ENCODE measurements at places on chromosomes 4 and X.
A peak's percentile ranks its signal among the peaks of the same experiment; 100 is the strongest.

GRCh38 chr4:76199664-76200211 is 13.9 kb downstream of the SCARB2 start:
- DNase-seq: peak; percentile 71

DNA sequence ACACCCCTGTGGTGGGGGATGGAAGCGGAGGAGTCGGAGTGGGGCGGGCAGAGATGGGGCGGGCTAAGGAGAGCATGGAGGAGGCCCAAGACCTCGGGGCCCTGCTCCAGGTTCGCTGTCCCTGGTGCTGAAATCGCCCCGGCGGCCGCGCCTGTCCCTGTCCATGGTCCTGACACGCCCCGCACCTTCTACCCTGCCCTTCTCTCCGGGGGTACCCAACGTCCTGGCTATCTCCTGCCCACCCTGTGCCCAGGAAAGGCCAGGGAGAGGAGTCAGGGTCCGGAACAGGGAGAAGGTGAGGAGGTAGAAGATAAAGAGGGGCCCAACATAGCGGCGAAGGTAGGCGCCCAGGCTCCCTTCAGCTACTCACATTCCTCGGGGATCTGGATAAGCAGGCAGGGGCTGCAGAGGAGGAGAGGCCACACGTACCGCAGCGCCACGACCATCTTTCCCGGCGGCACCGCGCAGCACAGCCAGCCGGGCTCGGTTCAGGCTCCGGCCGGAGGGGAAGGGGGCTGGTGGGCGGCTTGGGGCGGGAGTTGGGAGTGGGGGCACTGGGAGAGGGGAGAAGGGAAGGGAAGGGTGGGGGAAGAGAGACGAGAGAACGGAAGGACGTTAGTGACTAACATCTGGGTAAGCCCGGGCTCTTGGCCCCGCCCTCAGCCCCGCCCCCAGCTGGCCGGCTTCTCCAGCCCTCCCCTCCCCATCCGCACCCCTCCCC is 10.4 kb downstream of the L1CAM start:
- DNase-seq: no peak

DNA sequence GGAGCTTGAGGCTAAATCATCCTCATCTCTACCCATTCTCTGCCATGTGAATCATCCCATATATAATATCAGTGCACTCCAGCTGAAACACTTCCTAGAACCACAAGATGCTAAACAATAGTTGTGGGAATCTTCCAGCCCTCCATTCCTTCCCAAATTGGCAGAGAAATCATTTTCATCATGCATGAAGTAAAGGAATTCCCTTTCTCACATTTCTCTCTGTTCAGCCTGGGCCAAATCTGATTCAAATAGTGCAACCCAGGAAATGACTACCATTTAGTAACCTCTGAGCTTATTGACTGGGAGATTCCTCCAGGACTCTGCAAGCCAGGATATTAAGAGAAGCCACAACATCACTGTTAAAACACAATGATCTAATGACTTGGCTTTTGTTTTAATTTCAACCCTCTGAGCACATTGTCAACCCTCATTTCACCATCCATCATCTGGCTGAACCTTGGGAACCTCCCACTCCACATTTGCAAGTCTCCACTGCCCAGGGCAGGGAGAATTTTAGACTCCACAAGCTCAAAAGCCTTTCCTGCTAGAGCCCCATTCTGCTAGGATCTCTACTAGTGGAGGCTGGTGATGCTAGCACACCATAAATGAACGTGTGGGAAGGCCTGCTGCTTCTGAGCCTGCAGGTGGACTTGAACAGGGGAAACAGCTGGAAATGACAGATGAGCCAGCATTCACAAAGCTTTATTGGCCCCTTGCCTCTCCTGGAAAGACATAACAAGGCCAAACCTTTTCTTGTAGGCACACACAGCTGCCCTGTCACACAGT is 133.9 kb downstream of the TET2 start:
- DNase-seq: peak; percentile 10

- no peak for DNase-seq
These were observed 264.2 kb downstream of the INPP4B start for GRCh38 chr4:142581881-142582280.

GRCh38 chrX:108178143-108178498 is 86.5 kb downstream of the ATG4A start:
- DNase-seq: no peak

GRCh38 chr4:105544520-105545286 is 7.7 kb upstream of the ARHGEF38 start:
- DNase-seq: no peak

DNA sequence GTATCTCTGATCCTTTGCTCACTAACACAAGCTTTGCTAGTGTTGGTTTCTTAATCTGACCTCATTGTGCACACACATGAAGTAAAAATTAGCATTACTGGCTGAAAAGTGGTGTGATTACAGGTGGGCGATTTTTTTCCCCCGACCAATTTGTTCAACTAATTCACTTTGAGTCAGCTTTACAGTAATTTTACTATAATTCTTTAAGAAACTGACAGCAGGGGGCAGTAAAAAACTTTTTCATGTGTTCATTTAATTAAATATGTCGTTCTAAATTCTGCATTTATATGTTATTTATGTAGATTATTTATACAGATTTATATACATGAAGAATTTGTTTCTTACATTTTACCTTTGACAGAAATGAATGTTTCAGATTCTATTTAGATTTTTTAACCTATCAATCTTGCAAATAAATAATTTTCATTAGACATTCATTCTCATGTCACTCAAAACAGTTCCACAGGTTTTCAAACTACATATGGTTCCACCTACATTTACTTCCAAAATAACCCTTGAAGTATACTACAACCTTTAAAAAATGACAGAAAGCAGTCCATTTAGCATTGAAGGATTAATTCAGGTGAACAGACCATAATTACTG is 17.5 kb downstream of the PALLD start:
- DNase-seq: peak; percentile 60

- DNase-seq: no peak
These were observed 203.7 kb upstream of the MBNL3 start for GRCh38 chrX:132692526-132692925.

- DNase-seq: no peak
These were observed 1527.8 kb downstream of the STIM2 start for GRCh38 chr4:28388471-28388870.

- DNase-seq: no peak
These were observed at the start of gene BEND4 for GRCh38 chr4:42152507-42153504. Gene BEND4, minus strand, starts transcription at chr4:42152655. Its CDS starts 512 bp downstream, at chr4:42152143.

DNA sequence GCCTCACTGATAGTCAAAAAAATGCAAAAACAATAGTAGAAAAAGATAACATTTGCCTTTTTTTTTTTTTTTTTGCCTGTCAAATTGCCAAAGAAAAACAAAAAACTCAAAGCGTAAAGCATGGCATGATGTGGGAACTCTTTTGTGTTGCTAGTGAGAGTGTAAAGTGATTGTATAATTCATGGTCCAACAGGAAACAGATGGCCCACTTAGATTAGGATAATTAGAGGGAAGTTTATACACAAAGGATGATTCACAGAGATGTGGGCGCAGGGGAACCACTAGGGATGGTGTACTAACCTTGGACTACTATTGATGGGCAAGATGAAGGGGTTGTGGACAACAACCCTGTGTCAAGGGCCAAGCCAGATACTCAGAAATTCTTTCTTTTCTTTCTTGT is 16.4 kb downstream of the MCUB start:
- peak; percentile 56 for DNase-seq

DNA sequence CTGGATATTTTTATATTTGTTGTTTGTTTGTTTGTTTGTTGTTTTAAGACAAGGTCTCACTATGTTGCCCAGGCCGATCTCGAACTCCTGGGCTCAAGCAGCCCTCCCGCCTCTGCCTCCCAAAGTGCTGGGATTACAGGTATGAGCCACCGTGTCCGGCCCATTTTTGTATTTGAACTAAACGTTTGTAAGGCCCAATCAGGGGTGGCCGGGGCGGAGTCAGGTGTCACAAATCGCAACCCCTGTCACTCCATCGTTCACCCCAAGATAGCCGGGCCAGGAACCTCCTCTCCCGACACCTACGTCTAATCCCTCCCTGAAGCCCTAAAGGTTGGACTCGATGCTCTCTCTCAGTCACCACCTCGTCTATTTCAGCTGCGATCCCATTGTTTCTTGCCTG is 722 bp upstream of the EFHC2 start:
- DNase-seq: peak; percentile 6

DNA sequence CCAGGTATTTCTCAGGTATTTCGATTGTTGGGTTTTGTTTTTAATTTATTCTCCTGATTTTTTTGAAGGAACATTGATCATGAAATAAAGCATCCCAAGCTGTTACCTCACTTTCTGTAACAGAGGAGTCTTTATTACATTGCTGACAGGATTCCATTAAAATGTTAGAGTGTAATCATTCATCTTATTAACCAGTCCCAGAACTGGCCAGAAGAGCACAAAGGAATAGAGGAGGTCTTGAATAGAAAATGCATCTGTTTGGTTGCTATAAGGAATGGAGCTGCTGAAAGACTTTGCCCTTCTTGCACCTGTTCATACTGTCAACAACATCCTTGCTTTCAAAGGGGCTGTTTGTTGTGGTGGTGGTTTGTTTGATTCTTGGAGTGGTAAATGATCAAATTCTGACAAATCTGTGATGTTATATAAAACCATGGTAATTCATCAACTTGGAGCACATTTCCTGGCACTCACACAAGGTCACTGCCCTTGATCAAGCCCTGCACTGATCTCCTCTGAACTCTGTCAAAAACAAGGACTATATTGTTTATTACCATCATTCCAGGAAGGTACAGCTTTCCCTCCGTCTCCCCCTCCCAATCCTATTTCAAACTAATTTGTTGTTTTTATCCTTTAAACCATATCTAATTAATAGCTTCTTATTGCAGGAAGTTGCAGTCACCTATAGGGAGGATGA is 215.8 kb downstream of the PCDH19 start:
- no peak for DNase-seq

GRCh38 chr4:112290341-112290740 is 4.6 kb upstream of the TIFA start:
- DNase-seq: no peak

GRCh38 chr4:15771216-15772058 is 6.7 kb upstream of the CD38 start:
- DNase-seq: peak; percentile 88

DNA sequence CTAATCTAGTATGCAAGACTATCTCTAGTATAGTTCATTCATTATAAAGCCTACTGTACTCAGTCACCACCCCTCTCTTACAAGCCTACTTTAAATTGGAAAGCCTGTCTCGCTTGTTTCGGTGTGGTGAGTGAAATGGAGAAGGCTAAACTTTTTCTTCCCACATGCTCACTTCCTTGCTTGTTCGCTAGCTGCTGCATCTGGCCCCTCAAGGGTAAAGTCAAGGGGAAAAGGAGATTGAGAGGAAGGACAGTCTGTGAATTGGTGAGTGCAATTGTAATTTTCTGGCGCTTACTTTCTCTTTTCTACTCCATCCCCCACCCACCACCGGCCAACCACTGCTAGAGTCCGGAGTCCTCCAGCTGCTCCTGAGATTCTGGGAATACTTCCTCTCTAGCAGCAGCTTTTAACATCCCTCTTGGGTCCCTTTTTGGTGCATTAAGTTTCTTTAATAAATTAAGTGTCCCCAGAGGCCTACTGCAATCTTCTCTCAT is 12.1 kb upstream of the ARAP2 start:
- DNase-seq: peak; percentile 47

- DNase-seq: peak; percentile 50
These were observed 763 bp downstream of the PYURF start for GRCh38 chr4:88522702-88523324.

GRCh38 chrX:153947009-153947769 is 2.7 kb upstream of the RENBP start:
- DNase-seq: peak; percentile 77

DNA sequence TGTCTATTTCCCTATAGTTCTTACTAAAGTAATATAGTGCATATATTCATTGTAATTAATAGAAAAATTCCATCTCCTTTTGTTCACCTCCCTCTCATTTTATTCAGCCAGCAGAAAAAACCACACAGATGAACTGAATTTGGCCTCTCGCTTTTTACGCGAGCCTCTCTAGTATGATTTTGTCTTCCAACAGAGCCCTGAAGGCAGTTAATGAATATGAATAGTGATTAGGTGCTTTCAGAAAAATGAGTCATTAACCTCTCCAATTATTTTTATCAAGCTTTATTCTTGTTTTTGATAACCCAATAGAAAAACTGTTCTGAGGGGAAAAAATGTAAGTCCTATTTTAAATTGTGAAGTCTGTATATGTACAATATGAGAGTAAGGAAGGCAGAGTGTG is 74.1 kb downstream of the ZAR1 start:
- no peak for DNase-seq

GRCh38 chr4:116015549-116015948 is 902.1 kb upstream of the NDST4 start:
- no peak for DNase-seq

DNA sequence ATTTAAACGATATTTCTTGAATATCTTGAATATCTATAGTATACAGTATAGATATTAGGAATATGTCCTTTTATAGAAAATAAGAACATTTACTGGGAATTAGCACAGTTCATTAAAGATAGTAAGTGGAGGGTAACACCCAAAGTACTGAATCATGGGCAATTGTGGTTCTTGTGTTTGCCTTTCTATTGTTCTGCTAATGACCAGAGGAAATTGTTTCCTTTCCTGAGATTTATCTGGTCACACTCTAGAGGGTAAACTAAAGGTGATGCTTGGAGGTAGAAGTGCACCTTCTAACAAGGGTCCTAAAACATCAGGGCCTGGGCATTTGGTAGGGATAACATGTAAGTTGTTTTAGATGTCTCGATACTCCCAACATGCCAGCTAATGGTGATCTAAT is 241.3 kb upstream of the SFRP2 start:
- DNase-seq: no peak

- no peak for DNase-seq
These were observed 34.7 kb upstream of the TMEM184C start for GRCh38 chr4:147582386-147583060.

- no peak for DNase-seq
These were observed 15.8 kb upstream of the LDB2 start for GRCh38 chr4:16914208-16914607.

DNA sequence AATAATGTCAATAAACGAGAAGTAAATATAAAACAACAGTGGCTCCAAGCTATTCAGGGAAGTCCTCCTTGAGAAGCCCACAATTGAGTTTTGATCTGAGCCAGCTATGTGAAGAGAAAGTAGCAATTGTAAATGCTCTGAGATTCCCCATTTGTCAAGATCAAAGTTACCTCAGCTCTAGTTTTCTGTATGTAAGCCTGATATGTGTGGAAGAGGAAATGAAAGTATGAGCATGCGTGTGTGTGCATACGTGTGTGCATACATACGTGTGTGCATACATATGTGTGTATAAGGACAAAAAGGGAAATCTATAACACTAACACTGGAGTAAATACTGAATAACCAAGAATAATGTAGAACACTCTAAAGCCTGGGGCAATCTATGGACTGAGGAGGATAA is 130.3 kb downstream of the SCFD2 start:
- no peak for DNase-seq

- no peak for DNase-seq
These were observed 132.6 kb upstream of the ANK2 start for GRCh38 chr4:112916868-112917267.

DNA sequence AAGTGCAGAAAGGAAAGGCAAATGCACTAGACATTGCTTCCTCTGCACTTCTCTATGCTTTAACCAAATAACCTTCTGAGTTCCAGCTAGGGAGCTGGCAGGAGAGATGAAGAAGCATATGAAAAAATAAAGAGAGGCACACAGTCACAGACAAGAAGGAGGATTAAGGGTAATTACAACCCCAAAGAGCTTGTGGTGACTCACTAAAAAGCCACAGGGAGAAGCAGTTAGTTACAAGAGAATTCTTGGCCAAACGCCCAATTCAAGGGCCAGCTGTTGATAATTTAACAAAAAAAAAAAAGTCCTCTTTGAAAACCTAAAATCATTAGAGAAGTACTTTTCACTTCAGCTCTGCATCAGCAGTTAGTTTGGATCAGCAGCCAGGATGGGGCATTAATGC is 478.0 kb downstream of the KCNIP4 start:
- DNase-seq: no peak

- no peak for DNase-seq
These were observed 89.8 kb downstream of the RTL9 start for GRCh38 chrX:110448459-110448858.

Measured in inflammatory macrophage treated with lipopolysaccharide for 4 hours (primary cell).